Lung (tissue), 17 donors: ENCODE measurements at places on chromosomes 6 and 20. TPM values are rescaled to one million over a fixed set of nuclear protein-coding genes. Genes with fewer than 3 reads are reported as not detected.
A peak's percentile ranks its signal among the peaks of the same experiment; 100 is the strongest.

GRCh38 chr6:163863565-163863964, 449.0 kb downstream of the QKI start:
- H3K27me3 ChIP-seq: no peaks in the 10 kb centered on the region
- H3K4me3 ChIP-seq: no peak overlapping the region
- no peak overlapping the region for H3K27ac ChIP-seq
- DNase-seq: no peak
- no peaks in the 10 kb centered on the region for H3K4me1 ChIP-seq
- no peaks in the 10 kb centered on the region for H3K36me3 ChIP-seq

DNA sequence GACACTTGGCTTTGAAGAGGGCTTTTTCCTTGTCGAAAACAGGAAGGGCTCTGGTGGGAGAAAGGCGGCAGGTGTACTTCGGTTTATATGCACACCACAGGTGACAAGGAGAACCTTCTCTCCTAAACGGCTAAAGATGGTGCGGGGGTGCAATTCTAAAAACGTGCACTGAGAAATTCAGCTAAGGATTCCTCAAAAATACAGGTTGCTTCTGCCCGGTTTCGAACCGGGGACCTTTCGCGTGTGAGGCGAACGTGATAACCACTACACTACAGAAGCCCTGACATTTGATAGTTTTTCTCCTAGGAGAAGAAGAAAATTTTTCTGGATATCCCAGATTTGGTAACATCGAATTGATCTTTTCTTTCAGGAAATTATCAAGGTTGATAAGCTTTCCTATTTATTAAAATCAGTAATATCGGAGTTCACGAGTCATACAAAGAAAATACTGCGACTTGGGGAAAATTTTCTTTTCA, 32.0 kb downstream of the POM121L2 start:
- no peaks in the 10 kb centered on the region for H3K4me1 ChIP-seq
- no peaks in the 10 kb centered on the region for H3K36me3 ChIP-seq
- H3K27ac ChIP-seq: no peak overlapping the region
- no peak overlapping the region for H3K4me3 ChIP-seq
- H3K27me3 ChIP-seq: peaks cover 82% of the 10 kb centered on the region

DNA sequence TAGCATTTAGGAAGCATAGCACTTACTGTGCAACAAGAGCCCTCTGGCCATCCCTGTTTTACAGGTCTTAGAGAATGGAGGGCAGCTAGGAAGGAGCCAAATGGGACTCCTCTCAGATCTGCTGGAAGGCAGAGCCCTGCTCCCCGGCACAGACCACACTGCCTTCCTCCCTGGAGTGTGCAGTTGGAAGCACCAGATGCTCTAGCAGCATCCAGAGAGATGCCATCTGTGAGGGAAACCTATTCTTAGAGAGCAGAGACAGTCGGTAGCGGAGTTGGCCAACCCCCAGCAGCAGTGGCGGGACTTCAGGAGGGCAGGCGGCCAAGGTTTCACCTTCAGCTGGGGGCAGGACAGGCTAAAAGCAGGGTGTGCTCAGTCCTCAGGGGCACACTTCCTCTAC, 16.7 kb upstream of the E2F1 start:
- H3K4me3 ChIP-seq: no peak overlapping the region
- no peaks in the 10 kb centered on the region for H3K27me3 ChIP-seq
- no peak for DNase-seq
- no peaks in the 10 kb centered on the region for H3K36me3 ChIP-seq
- H3K4me1 ChIP-seq: no peaks in the 10 kb centered on the region

DNA sequence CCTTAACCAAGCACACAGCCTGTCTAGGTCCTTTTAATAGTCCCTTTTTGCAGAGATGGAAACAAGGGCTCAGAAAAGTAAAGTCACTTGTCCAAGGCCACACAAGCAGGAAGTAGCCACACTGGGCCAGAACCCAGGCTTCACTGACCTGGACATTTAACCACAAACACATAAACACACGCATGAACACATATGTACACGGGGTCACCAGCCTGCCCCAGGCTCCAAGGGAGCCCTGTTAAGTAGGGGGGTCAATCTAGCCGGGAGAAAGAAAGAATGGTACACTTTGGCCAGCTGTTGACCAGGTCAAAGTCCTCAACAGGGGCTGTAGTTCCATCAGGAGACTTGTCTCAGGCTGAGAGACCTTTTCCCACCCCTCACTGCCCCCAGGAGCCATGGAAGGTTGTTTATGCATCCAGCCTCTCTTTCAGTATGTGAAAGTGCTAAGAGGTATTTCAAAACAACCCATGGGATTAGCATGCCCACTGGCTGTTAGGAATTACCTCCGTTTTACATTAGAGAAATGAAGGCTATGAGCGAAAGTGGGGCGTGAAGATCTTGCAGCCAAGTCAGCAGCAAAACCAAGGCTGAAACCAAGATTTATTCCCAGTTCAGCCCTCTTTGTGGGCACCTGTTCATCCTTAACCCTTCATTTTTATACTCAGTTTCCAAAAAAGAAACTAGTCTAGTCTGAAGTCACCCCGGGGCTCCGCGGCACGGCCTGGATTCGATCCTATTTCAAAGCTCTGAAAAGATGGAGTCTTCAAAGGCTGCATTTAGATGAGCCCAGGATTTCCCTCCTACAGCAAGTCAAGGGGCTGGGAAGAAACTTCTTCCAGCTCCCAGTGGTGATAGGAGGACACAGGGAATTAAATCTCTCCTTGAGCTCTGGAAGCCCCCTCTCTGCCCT, 9.8 kb downstream of the SDC4 start:
- H3K27ac ChIP-seq: peak overlapping the region; percentile 84
- H3K27me3 ChIP-seq: no peaks in the 10 kb centered on the region
- peaks cover 16% of the 10 kb centered on the region for H3K4me1 ChIP-seq
- no peak overlapping the region for H3K4me3 ChIP-seq

DNA sequence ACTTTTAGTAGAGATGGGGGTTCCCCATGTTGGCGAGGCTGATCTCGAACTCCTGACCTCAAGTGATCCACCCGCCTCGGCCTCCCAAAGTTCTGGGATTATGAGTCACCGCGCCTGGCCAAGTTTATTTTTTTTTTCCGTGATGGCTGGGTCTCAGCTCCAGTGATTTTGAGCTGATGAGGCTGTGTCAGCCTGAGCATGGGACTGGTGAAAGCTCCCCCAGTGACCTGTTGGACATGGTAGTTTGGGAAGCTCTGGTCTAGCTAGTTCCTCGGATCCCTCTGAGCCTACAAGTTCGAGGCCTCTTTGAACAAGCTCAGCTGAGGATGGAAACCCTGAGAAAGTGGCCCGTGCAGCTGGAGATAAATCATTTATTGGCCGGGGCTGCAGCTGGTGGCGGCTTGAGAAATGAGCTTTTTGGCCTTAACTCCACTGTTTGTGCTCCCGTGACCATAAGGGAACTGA, 126.8 kb downstream of the SNX5 start:
- H3K36me3 ChIP-seq: no peaks in the 10 kb centered on the region
- H3K27ac ChIP-seq: peak overlapping the region; percentile 6
- peak; percentile 60 for DNase-seq
- H3K4me1 ChIP-seq: peaks cover 22% of the 10 kb centered on the region
- no peak overlapping the region for H3K4me3 ChIP-seq

Gene ADGRF4
- total RNA-seq: 0.28 TPM

Gene ZBP1
- 1.3 TPM for total RNA-seq
